AG08395 (cell line): ENCODE measurements at places on chromosomes 6 and 20.
A peak's percentile ranks its signal among the peaks of the same experiment; 100 is the strongest.

DNA sequence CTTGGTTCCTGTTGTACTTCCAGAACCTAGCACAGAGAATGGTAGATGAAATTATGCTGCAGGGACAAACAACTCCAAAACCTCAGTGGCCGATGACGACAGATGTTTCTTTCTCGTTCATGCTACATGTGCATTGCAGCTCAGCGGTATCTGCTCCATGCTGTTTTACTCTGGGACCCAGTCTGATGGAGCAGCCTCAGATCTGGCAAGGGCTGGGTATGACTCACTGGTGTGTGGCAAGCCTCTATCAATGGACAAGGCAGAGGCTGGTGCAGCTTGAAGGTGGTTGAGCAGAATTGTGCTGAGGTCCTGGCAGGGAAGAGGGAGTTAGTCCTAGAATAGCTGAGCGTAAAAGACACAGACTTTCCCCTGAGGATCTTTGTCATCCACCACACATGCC, 10.3 kb upstream of the BLCAP start:
- DNase-seq, result peak; percentile 76

DNA sequence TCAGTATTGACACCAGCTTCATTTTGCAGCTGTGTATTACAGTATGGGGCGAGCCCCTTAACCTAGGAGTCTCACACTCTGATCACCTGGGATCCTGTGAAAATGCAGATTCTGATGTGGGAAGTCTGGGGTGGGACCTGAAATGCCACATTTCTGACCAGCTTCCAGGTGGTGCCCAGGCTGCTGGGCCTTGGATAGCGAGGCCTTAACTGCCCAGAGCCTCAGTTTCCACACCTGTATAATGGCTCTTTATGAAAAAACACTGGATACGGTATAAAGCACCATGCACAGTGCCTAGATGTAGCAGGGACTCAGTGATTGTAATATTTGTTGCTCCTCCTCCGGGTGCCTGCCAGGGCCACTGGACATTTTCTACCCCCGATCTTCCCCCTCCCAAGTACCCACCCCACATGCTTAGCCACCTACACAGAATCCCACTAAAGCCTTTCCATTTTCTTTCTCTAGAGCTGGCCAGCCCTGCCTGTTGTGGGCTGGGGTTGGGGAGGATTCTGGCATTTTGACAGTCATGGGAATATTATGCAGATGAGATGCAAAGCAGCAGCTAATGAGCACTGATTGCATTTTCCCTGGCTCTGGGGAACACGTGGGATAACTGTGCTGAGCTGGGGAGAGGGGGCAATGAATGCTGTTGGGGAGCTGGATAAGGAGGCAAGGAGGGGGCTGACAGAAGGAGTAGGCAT, 44.8 kb downstream of the SPDEF start:
- no peak for DNase-seq

DNA sequence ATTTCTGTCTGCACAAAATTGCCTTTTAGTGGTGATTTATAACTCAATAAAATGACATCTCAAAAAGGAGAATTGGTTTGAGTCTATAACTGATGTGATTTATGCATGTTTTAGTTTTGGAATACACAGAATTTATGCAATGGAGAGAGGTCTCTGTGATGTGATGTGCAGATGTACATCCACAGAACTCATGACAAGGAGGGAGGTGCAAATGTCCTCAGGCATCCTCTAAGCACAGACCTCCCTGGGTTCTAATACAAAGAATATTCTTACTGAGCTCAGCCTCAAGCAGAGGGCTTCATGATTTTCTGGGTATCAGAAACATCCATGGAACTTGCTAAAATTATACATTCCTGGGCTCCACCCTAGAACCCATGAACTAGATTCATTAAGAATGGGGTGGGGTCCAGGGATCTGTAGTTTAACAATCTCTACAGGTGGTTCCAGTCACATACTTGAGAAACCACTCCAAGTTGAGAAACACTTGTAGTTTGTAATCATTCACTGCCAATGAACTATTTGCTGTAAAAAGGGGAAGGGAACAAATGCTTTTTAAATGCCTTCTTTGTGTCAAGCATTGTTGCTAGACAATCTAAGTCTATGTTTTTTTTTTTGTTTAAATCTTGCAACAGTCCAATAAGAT, 60.2 kb upstream of the NEDD9 start:
- no peak for DNase-seq

GRCh38 chr6:121999456-122000065, 399.9 kb upstream of the HSF2 start:
- DNase-seq, result no peak

DNA sequence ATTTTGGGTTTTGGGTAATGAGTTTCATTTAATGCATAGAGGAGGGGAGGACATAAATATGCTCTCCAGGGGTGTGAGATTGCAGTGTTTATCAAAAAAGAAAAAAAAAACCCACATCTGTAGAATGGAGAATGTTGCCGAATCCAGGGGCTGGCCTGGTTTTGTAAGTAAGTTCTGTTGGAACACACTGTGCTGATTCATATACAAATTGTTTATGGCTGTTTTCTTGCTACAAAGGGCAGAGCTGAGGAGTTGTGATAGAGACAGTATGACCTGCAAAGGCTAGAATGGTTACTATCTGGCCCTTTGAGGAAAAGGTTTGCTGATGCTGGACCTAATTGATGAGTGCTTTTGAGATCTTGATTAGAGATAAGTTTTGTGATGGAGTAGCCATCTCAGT, 30.4 kb downstream of the SCAF8 start:
- no peak for DNase-seq

DNA sequence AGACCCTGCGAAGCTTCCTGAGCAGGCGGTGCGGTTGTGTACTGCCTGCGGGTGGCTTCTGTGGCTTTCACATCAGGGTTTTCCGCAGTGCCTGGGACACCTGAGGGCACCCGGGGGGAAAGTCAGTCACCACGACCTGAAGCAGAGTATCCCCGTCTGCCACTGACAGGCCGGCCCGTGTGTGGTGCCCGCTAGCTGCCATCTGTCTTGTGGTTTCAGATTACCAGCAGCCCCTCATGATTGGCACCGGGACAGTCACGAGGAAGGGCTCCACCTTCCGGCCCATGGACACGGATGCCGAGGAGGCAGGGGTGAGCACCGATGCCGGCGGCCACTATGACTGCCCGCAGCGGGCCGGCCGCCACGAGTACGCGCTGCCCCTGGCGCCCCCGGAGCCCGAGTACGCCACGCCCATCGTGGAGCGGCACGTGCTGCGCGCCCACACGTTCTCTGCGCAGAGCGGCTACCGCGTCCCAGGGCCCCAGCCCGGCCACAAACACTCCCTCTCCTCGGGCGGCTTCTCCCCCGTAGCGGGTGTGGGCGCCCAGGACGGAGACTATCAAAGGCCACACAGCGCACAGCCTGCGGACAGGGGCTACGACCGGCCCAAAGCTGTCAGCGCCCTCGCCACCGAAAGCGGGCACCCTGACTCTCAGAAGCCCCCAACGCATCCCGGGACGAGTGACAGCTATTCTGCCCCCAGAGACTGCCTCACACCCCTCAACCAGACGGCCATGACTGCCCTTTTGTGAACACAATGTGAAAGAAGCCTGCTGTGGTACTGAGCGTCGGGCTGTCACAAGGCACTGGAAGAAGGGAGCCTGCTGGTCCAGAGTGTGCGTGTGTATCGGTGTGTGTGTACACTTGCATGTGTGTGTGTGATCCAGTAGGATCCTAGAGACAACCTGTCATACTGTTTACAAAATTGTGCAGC, 54.4 kb downstream of the GOPC start:
- DNase-seq, result peak; percentile 39

GRCh38 chr6:42963855-42964605, 3.5 kb downstream of the GNMT start:
- peak; percentile 52 for DNase-seq

DNA sequence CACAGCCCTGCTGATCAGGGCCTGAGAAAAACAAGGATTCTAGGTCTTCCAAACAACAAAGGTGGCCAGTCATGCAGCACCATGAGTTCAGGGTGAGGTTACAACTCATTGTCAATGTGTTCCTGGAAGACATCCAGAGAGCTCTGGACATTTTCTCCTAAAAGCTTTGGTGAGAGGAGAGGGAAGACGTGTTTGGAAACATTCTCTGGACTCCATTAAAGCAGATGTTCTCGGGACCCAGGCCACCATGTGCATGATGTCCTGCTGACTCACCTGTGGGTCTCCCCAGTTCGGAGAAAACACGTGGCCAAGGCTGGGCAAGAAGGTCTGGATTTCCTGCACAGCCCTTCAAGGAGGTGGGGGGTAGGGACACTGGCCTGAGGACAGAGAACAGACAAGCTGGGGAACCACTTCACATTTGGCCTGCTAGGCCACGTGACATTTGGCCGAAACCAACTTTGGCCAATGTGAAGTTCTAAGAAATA, 61.6 kb downstream of the KCNB1 start:
- no peak for DNase-seq

GRCh38 chr6:143867236-143867635, 3.0 kb downstream of the ZC2HC1B start:
- no peak for DNase-seq

DNA sequence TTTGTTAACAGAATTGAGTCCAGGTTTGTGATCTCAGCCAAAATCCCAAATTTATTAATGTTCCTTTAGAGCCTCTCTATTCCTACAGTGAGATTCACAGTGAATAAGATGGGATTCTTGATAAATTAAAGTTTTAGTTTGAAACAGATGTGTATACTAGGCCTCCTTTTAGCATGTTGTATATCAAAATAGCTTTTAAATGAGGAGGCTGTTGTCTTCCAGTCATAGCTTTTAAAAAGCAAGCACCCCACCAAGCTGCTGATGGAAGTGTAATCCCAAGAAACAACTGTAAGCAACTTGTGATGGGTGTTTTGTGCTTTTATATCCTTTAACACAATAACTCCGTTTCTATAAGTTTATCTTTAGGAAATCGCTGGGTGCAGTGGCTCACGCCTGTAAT, 7.0 kb downstream of the GTF2H5 start:
- no peak for DNase-seq

DNA sequence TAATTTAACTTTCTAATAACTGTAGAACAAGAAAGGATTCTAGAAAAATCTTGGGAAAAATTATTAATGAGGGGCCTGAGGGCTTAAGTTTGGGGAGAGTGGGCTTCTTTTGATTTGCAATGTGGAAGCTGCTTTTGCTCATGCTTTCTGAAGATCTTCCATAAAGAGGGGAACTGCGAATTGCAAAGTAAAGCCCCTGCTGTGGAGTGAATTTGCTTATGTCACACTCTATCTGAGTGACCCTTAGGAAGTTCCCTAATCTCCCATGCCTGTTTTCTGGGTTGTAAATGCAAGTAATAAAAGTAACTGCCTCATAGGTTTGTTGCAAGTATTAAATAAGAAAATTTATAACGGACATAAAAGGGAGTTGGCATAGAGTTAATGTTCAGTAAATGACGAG, 301.2 kb downstream of the PLCB1 start:
- DNase-seq, result no peak

- DNase-seq, result no peak
Measured at GRCh38 chr20:62742550-62742949, 33.9 kb downstream of the NTSR1 start.

DNA sequence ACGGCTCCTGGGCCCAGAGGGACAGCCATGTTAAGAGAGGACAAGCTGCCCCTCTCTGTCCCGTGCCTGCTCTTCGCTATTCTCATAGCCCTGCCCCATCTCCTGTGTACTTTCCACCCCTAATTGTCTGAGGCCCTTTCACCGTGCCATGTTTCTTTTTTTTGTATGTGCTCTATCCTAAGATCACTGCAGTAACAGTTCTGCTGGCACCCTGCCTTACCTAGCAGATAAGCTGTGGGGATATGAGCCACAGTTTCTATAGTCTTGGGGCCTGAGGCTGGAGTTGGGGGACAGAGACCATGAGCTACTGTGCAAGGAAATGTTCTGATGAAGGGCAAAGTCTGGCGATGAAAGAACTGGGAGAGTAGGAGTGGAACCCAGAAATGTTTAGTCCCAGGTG, 269.5 kb upstream of the CITED2 start:
- DNase-seq, result no peak

DNA sequence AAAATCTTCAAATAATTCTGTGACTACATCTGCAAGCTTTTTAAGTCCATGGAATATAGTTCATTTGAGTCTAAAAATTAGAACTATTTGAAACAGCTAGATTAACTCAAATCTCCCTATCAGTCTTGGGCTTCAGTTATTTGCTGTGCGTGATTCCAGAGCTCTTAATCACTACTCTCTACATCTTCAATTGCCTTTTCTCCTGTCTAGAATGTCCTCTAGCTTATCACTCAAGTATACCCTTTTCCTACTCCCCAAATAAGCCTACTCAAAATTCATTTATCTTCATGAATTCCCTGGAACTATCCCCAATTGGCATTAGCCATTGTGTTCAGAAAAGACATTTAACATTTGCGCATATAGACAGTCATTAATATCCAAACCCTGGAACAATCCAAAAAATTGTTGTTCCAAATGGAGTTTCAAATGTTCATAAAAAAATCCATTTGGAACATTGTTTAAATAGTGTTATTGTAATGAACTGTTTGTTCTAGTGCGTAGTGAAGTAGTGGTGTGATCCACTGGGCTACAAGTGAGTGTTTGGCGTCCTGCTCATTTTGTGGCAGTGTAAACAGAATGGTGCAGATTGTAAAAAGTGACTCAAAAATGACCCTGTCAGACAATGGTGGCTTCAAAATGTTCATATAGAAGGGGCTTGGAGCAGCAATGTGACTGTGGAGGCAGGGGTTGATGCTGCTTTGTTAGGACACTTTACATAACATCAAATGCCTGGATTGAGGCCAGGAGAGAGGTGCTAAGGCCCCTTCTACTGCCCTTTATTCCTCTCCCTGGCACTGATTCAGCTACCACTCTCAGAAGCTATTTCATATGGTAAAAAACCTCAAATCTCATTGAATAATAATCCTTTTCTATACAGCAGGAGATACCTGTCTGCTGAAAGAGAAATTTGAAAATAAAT, 122.3 kb downstream of the KIF6 start:
- DNase-seq, result no peak

DNA sequence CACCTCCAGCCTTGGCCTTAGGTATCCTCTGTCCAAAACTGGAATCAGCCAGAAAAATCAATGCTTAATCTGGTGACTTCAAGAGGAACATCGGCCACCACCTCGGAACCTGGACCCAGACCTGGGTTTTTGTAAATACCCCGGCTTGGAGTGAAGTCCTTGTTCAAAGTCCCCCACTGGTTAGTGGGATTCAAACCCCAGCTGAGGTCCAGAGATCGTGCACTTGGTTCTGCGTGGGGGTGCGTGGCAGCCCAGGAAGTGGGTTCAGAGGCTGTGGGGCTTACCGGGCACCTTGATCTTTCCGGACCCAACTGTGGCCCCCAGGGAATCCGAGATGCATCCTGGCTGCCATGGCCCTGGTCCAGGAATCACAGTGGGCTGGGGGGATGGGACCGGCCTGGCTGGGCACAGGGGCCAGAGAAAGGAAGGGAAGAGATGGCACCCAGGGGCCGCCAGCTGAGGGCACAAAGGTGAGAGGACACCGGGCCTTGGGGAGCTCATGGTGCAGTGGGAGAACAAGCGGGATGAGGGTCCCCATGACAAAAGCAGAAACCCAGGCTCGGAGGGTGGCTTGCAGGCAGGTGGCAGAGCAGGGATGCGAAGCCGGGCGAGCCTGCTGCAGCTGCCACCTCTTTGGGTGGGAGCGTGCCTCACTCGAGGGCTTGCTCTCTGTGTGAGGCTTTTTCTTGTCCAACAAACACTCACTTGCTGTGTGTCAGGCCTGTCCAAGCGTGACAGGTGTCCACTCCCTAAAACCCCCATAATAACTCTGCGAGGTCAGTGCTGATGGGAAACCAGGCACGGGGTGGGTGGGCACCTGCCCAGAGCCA, 27.7 kb downstream of the ZBP1 start:
- no peak for DNase-seq

GRCh38 chr6:154537511-154538325, 27.2 kb upstream of the CNKSR3 start:
- DNase-seq, result no peak

- no peak for DNase-seq
Measured at GRCh38 chr6:28635547-28636158, 110.0 kb downstream of the GPX5 start.
